Activated naive CD4-positive, alpha-beta T cell treated with Interleukin-2 at 50 U/mL for 16 hours (primary cell): ENCODE measurements at places on chromosomes 3 and 15.

GRCh38 chr3:178536211-178537079 lies at the start of gene KCNMB2:
TSS of gene KCNMB2 (plus strand) at chr3:178536436.
- no peak for DNase-seq

DNA sequence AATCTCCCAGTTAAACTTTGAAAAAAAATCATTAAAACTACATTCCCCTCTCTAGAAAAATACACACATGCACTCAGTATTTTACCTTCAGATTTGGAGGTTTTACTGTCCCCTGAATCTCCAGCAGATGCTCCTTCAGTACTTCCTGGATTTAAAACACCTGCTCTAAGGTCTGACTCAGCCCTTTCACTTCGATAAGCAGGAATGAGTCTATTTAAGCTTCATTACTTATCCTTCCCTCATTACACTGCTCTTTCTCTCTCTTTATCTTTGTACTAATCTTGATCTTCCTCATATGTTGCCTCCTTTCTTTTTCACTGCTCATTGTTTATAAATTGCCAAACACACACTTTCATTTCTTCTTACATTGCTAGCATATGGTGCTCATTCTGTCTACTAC lies 443.9 kb downstream of the DIPK2A start:
- DNase-seq: no peak

- no peak for DNase-seq
Measured at GRCh38 chr3:178334239-178334638, 202.0 kb upstream of the KCNMB2 start.

DNA sequence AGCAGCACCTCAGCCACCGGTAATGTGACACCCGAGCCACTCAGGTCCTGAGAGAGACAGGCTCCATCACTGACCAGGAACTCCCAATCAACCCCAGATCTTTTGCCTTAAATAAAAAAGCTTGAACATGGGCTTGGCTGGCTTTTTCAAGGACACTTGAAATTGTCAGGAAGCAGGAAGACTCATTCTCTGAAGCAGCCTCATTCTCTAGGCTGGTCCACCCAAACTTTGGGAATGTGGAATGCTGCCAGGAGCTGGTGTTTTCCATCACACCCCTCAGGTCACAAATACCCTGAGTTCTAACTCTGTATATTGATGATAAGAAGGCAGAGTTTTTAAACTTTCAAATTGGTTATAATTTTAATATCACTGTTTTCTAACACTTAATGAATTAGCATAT lies 17.0 kb downstream of the CXCR6 start:
- DNase-seq: no peak

GRCh38 chr3:171776411-171776810 lies 33.9 kb downstream of the PLD1 start:
- DNase-seq: no peak

- DNase-seq: no peak
Measured at GRCh38 chr15:55914446-55914845, 79.0 kb downstream of the NEDD4 start.

- DNase-seq: no peak
Measured at GRCh38 chr3:7190095-7190494, 329.2 kb downstream of the GRM7 start.

GRCh38 chr15:69082021-69082502 lies 67.6 kb downstream of the NOX5 start:
- no peak for DNase-seq
